Astrocyte of the cerebellum (primary cell): ENCODE measurements at places on chromosomes 7 and 10.

GRCh38 chr10:42836771-42837468 is 54.3 kb downstream of the BMS1 start:
- no peak for DNase-seq

- DNase-seq: no peak
Measured at GRCh38 chr10:123751342-123752134, 85.4 kb downstream of the GPR26 start.

DNA sequence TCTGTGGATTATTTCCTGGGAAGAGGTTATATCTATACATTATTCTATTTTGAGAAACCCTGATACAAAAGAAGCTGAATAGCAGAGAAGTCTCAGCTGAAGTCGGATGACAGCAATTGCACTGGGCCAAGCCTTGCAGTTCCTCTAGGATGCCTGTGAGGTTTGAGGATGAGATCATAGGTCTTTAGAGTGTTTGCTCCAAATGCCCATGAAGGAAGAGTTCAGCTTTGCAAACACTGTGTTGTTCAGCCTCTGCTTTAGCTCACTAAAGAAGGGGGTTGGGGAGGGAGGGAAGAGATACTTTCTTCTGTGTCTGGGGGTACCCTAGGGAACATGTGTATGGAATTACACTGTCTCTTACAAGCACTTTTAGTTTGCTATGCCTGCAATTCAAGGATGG is 282.5 kb upstream of the NRP1 start:
- DNase-seq: no peak

GRCh38 chr7:129792721-129793120 is 160.0 kb downstream of the UBE2H start:
- no peak for DNase-seq

DNA sequence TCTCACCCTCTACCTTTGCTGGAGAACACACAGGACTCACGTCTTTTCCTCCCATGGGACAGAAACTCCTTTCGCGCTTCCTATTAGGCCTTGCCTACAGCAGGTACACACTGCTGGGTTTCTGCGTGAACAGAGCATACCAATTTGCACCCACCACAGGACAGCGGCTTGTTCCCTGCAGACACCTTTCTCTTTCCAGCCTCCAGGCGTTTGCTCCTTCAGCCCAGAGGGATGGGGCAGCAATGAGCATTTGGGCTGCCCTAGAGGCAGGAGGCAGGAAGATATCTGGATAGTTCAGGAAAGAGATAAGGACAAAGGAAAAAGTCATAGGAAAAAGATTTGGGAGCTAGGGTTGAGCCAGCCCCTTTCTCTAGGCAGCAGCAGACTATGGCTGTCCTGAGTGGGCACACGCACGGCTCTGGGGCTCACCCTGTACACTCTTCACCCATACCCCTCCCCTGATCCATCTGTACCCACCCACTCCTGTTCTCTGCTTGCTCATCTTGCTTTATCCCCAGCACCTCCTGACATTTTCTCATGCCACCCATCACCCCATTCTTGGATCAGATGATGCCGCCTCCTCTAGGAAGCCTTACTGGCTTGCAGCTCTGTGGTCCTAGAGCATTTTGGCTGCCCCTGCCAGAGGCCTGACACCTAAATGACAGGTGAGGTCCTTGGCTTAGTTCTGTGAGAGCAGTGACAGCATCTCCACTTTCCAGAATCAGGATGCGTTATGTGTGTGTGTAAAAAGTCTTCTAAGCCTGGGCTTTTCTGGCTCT is 40.7 kb upstream of the SPDYE3 start:
- no peak for DNase-seq

DNA sequence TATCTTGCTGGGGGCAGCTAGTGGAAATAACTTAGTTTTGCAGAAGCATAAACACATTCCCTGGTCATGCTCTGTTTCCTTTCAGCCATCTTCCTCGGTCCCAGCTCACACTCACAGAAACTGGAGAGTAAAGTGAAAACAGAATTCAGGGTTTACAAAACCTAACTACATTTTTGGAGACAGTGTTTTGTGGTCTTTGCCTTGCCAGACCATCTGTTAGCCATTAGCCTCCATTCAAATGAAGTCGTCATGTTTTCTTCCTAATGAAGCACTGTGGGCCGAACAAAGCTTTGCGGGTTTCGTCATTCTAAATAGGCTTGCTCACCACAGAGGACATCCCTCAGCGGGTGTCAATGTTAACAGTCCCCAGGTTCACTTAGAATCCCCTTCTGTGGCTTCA is 214.6 kb upstream of the TMEM72 start:
- DNase-seq: peak; percentile 93

- no peak for DNase-seq
Measured at GRCh38 chr10:128875030-128875744, 591.9 kb upstream of the MGMT start.

DNA sequence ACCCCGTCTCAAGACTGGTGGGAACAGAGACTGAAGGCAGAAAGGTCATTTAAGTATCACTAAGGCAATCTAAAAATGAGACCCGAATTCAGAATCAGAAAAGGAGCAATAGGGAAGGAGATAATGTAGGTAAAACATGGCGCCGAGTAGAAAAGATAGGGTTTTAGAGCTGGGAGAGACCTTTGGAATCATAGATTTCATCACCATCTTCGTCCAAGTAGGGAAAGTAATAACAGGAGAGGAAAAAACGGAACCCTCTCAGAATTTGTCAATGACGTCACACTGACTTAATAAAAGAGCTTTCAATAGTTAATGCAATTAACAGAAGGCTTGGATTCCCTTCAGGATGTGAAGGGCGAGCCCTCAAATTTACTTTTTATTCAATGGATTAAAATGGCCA is 1.0 kb upstream of the UBN2 start:
- DNase-seq: no peak

- DNase-seq: no peak
Measured at GRCh38 chr10:70679498-70679897, 7.2 kb downstream of the ADAMTS14 start.

DNA sequence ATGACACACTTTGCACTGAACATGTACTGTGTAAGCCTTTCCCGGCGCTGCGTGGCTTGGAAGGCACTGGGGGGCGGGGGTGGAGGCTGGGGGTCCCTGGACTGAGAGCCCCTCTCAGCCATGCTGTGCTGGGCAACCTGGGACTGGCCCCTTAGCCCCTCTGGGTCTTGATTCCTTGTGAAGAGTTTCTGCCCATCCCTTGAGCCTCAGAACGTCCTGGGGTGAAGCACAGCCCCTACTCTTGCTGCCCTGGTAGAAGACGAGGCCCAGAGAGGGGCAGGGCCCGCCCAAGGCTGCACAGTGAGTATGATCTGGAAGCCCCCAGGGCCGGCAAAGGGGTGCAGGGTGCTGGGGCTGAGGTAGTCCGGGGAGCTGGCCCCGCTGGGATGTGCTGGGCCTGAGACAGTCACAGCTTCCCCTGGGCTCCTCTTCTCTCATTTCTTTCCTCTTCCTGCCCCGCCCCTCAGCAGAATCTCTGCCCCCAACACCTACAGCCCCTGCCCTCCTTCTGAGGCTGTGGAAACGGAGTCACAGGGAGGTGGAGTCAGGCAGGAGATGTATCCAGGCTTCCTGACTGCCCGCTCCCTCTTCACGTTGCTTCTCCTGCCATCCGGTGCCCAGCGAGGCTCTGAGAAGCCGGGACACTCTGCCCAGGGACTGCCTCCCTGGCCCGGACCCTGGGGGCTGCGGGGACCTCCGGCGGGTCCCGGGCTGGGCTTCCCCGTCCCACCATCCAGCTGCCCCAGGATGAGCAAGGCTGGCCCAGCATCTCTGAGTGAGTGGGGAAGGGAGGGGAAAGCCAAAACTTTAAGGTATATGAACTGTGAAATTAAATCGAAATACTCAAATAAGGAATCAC is 60.5 kb downstream of the UNCX start:
- DNase-seq: no peak

DNA sequence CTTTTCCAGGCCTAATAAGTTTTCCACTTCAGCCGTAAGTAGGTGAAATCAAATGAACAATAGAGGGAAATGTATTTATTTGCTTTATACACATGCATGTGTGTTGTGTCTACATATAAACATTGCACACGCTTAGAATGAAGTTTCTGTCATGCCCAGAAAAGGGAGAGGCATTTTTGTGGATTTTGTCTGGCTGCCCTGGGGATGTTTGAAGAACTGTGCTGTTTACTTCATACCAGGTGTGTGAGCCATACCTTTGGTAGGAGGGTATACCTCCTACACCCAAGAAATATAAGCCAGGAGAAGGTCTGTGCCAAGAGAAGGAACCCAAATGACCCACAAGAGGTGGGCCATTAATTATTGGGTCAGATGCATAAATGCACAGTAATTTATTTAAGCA is 12.8 kb downstream of the GATAD1 start:
- no peak for DNase-seq

DNA sequence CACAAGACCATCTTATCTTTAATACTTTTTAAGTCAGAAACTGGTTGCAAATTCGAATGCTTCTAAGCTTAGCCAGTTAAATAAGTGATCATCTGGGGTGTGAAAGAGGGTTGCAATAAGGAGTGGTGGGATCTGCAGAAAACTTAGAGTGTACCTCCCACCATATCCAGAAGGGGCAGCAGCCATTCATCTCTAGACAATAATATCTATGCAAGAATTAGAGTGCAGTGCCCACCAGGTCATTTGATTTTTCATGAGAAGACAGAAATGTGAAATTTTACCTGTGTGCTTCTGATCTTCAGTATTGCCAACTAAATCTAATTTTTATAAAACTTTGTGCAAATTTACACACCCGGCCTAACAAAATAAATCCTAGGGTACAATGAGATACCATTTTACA is 127.2 kb upstream of the SP4 start:
- no peak for DNase-seq

GRCh38 chr10:110637558-110638053 is 6.5 kb upstream of the RBM20 start:
- DNase-seq: no peak

DNA sequence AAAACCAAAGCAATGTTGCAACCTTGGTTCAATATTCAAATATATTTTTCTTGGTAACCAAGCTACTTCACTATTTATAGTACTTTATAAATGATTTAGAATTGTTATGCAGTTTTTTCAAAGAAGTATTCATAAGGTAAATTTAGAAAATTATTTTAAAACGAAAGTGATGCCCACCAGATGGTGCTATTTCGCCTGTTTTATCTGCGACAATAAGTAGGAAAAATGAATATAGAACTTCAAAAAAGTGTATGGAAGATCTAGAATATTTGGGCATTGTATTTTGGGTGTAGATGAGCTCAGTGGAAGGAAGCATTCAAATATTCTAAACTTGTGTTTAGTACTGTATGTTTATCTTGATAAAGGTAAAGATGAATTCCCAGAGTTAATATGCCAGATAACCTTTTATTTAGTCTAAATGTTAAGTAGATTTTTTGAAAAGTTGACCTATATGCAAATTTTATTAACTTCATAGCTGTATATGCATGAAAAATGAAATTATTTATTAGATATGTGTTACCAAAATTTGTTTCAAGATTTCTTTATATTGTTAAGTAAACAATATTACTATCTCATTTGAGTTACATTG is 93.2 kb downstream of the ADK start:
- peak; percentile 57 for DNase-seq

DNA sequence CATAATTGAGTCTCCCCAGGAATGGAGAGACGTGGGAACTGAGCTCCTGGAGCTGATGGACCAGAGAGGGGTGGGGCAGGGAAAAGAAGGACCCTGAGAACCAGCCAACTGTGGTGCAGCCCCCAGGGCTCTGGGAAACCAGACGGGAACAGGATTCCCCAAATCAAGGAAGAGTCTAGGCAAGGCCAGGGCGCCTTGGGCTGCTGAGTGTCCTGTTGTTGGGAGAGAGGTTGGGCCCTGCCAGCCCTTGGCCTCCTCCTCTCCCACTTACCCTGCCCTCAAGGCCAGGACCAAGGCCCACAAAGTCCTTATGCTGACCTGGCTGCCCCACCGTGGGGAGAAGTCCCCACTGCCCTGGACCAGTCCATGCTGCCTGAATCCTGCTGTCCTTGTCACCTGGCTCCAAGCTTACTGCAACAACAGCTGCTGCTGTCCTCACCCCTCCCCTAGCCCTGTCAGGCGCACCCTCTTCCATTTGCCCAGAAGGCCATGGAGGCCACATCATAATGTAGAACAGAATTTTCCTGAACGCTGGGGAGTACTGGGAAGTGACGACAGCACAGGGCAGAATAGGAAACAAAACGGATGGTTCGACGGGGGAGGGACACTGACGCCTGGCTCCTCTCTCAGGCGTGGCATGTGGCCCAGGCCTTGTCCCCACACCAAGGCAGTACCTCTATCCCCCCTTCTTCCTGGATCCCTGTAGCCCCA is 132.9 kb upstream of the ZMIZ1 start:
- no peak for DNase-seq

DNA sequence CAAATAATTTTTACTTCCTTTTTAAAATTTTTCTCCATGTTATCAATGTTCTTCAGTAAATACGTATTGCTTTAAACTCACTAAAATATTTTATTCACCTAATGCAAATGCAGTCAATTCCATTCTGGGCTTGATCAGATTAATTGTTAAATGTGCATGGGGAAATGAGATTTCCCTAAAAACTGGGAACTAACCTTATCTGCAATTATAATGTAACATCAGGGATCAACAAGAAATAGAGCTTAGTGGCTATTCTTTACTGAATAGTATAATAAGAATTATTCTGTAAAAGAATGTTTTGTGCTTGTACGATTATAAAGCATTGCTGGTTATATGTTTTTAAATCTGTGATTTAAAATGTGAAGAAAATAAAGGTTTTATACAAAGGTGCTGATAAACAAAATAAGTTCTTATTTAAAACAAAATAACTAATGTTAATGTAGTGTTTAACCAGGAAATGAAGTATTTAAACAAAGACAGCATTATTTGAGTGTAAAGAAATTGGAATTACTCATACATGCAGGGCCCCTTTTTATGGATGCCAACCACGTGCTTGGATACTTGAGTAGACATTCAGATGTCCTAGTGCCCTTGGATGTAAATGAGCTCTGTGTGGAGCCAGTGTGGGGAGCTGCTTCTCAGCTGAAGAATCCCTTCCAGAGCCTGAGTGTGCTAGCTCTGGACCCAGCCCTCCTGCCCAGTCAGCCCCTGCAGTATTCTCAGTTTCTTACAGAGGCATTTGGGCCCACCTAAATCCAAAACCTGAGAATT is 84.2 kb downstream of the REEP3 start:
- peak; percentile 2 for DNase-seq

DNA sequence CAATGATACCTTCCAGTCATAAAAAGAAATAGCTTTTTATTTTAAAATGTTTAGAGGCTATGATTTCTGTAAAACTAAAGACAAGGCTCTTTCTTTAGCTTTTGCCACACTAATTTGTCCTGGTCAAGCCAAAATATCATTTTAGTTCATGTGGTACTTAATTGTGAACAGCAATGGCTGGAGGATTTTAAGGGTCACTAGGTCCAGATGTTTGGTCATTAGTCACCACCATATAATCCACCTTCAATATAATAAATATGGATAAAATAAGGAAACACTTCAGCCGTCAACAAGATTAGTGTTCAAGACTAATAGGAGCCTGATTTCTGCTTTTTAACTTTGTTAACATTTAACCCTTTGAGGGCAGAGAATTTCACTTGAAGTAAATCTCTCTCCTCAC is 50.0 kb upstream of the HGF start:
- peak; percentile 8 for DNase-seq

DNA sequence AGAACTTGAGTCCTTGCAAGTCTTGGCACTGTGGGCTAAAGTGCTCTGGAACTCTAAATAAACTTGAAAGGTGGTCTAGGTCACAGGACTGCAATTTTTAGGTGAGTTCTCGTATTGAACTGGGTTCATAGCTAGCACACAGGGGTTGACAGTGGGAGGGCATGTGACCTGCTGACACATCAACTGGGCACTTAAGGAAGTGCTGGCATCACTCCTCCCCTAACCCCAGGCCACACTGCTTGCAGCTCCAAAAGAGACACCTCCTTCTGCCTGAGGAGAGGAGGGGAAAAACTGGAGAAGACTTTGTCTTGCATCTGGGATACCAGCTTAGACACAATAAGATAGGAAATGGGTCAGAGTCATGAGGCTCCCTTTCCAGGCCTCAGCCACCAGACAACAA is 38.0 kb upstream of the AASS start:
- no peak for DNase-seq
